ENCODE measurements at places on chromosomes 5 and 9.

GRCh38 chr9:33007755-33008154 is 6.3 kb upstream of the APTX start:
- DNase-seq, result no peak

GRCh38 chr5:114449860-114450421 is 88.1 kb downstream of the KCNN2 start:
- DNase-seq, result no peak

DNA sequence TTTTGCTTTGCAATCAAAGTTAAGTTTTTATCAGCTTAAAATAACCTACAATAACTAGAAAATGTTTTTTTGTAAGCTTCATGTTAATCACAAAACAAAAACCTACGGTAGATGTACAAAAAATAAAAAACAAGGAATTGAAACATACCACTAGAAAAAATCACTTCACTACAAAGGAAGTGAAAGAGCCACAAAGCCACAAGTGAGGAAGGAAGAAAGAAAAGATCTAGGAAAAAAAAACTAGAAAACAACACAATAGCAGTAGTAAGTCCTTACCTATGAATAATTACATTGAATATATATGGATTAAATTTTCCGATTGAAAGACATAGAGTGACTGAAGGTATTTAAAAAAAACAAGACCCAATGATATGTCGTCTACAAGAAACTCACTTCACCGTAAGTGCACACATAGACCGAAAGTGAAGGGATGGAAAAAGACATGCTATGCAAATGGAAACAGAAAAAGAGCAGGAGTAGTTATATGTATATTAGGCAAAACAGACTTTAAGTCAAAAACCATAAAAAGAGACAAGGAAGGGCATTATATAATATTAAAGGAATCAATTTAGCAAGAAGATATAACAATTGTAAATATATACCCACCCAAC is 13.4 kb upstream of the ZDHHC21 start:
- DNase-seq, result no peak

GRCh38 chr5:178671602-178672144 is 44.8 kb upstream of the CLK4 start:
- no peak for DNase-seq

- no peak for DNase-seq
Measured at GRCh38 chr9:136741883-136742571, 713 bp downstream of the LCN10 start.

GRCh38 chr9:38185647-38186403 is 116.8 kb upstream of the SHB start:
- DNase-seq, result no peak

DNA sequence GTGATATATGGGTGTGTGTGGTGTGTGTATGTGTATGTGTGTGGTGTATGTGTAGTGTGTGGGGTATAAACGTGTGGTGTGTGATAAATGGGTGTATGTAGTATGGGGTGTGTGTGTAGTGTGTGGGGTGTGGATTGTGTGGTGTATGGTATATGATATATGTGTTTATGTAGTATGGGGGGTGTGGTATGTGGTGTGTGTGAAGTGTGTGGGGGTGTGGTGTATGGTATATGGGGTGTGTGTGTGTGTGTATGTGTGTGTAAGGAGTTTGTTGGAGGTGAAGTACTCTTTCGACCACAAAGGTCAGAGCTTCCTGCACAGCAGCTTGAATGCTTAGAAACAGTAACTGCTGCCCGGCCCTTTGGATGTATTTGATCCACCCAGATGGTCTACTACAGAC is 145.2 kb upstream of the IQGAP2 start:
- no peak for DNase-seq

- no peak for DNase-seq
Measured at GRCh38 chr5:1808439-1808838, 7.2 kb downstream of the NDUFS6 start.

DNA sequence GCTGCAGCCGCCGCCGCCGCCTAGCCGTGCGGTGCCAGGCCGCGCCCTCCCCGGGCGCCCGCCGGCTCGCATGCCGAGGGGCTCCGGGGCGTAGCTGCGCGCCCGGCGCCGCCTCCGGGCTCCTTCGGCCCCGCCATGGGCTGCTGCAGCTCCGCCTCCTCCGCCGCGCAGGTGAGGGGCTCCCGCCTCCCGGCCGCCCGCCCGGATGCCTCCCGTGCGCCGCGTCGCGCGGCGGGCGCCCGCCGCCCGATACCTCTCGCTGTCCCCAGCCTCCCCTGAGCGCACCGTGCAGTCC is 230 bp downstream of the SLC44A1 start:
- peak; percentile 19 for DNase-seq

DNA sequence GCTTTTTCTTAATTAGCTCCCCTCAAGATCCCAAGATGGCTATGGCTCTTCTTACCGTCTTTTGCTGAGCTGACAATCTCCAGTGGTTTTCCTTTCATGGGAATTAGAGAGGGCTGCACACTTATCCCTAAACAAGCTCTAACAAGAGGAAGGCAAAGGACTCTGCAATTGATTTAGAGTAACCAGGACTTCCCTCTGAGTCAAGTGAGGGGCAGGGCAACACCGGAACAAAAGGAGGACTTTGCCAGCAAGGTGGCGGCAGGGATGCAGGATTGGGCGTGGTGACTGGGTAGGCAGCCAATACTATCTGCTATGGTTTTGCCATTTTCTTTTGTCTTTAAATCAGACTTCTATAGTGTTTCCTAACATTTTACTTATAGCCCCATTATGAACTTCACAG is 9.8 kb downstream of the SLC44A1 start:
- DNase-seq, result no peak

- no peak for DNase-seq
Measured at GRCh38 chr9:31950756-31951155, 433.7 kb upstream of the ACO1 start.

DNA sequence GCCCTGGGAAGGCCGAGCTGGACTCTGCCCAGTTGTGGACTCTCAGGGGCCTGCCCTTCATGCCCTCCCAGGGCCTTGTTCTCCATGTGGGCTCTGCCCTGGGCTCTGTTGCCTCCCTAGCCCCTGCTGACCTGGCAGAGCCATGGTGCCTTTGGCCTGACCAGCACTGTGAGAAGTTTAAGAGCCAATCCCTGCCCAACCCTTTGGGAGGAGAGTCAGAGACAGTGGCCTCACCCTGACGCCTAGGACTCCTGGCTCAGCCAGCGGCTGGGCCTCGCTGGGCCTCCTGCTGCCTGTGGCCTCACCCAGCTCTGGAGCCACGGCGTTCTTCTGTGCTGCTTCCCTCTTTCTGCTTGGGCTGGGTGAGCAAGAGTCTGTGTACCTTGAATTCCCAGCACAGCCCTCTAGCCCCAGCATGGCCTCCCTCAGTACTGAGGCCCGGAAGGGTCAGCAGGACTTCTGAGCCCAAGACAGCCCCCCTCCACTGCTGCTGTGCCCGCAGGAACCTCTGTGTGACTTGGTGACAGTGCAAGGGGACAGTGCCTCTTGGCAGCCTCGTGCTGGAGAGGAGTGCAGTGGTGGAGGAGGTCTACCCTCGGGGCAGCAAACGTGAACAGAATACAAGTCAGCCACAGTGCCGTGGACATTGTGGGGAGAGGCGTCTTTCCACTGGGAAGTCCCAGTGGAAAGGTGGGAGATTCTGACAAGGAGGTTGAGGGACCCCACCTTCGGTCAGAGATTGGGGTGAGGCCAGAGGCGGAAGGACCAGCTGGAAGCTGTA is 97.4 kb downstream of the CACNA1B start:
- DNase-seq, result no peak

DNA sequence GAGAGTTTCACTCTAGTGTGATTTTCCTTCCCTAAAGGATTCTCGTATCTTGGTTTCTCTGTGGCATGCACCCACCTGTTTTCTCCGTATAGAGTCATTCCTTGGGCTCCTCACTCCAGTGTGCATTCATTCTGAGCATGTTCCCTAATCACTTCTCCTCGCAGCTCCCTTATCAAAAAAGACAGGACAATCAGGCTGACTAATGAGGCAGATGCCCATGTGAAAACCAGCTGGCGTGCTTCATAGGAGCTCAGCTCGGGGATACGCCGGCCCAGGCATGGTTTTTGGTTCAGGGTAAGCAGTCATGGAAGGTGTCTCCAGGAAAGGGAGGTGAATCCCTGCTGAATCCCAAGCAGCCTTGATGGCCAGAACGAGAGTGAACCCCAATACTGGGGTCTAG is 41.2 kb upstream of the INSYN2B start:
- no peak for DNase-seq

Measured in activated naive CD8-positive, alpha-beta T cell treated with anti-CD3 and anti-CD28 coated beads, Interleukin-2, amount 50 U/mL, for 16 hours (primary cell).